HFFc6 (cell line): ENCODE measurements at places on chromosomes 1 and 21.

GRCh38 chr1:180193141-180194047 lies 36.7 kb upstream of the LHX4 start:
- DNase-seq = no peak

DNA sequence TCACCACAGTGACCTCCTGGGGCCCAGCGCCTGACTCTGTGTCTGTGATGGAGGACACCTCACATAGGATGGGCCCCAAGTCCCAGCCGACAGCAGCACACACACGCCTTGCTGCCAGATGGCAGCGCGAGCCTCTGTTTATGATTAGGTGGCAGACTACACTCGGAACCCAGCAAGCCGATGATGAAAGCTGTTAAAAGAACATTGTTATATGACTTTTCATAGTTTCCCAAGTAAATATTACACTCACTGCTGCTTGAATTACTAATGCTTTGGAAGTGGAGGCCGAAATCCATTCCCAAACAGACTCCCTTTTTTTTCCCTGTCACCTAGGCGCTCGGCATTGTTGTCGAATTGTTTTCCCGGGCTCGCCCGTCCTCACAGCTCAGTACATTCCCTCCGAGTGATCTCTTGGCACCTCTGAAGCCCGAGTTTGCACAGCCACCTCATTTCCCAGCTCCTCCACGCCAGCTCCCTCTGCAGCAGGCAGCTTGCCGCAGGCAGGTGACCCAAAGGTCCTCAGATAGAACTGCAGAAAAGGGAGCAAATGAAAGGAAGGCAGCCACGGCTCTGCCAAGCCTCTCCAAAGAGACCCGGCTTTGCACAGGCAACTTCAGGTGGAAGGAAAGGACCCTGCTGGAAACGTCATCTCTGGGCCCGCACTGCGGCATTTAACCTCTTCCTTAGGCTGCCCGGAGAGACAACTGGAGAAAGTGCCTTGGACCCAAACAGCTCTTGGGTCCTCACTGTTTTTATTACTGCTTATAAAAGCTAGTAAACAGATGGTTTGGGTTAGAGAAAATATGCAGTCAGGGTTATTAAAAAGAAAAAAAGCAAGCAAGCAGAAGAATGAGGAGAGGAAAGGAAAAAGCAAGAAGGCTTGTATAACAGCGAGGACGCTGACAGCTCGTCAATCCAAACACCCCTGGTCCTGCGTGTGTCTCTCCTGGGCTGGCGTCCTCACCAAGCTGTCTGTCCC lies 72.2 kb upstream of the SLC25A33 start:
- no peak for DNase-seq

GRCh38 chr1:8631163-8631562 lies 186.3 kb downstream of the RERE start:
- DNase-seq = no peak

- no peak for DNase-seq
Observed at GRCh38 chr1:172401892-172402291, 18.6 kb upstream of the C1orf105 start.
